ENCODE measurements at places on chromosomes 5 and 9.

DNA sequence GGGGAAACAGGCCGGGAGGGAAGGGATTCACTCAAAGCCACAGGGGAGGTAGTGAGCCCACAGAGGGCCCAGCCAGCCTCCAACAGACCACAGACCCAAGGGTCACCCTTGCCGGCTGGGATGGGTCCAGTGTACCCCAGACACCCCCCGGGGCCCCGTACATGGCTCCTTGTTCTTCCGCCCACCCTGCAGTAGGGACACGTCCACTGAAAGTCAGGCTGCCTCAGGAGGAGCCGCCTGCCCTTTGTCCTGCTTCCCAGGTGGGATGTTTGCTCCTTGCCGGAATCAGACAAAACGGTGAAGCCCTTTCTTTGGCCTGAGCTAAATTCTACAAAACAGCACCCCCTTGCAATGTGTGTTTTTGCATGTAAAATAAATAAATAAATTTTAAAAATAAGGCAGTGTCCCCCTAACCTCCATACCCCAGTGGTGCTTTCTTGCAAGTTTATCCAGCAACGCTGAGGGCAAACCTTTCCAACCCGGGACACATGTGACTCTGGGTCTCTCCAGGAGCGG, 25.8 kb downstream of the LHX3 start:
- DNase-seq = no peak

DNA sequence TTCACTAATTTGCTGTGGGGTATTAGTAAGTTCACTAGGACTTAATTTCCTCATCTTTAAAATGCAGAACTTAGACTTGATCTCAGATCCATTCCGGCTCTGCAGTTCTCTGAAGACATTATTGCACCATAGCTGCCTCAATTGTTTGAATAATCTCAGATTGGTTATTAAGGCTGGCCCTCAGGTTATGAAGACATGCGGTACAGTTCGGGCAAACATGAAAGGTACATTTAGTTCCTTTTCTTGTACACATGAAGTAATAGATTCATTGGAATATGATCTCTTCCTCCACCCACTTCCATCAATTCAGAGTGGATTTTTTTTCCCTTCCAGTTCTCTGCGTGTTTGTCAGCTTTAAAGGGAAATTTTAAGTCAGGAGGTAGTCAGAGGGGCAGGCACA, 28.0 kb downstream of the ATP6V0E1 start:
- no peak for DNase-seq

DNA sequence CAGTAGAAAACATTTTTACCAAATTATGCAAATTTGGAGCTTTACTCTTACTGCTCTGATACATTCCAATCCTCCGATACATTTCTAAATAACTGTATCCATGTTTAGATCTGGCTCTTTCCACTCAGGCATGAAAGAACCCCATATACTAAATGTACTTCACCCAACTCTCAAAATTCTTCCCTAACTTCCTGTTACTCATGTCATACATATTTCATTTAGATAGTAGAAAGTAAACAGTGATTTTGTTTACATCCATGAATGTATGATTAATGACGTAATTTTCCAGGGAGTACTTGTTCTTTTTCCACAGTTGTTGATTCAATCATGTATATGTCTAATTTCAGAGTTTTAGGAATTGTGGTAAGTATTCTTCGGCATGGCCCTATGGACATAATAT, 1426.5 kb upstream of the C9orf72 start:
- no peak for DNase-seq

GRCh38 chr9:104256031-104256695, 162.1 kb downstream of the SMC2 start:
- no peak for DNase-seq

DNA sequence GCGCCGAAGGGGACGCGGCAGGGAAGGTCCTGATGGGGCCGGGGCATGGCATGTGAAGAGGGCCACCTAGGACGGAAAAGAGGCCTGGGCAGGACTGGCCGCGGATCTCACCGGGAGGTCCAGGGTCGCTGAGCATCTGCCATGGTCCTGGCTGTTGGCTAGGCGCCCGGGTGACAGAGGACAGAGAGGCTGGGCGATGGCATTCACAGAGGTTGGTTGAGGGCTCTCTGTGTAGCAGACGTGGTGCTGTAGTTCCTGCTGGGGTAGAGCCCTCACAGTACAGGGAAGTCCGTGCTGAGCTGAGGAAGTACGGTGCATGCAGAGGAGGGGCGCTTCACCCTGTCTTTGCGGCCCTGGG, 427 bp downstream of the PCYOX1L start:
- DNase-seq = no peak

DNA sequence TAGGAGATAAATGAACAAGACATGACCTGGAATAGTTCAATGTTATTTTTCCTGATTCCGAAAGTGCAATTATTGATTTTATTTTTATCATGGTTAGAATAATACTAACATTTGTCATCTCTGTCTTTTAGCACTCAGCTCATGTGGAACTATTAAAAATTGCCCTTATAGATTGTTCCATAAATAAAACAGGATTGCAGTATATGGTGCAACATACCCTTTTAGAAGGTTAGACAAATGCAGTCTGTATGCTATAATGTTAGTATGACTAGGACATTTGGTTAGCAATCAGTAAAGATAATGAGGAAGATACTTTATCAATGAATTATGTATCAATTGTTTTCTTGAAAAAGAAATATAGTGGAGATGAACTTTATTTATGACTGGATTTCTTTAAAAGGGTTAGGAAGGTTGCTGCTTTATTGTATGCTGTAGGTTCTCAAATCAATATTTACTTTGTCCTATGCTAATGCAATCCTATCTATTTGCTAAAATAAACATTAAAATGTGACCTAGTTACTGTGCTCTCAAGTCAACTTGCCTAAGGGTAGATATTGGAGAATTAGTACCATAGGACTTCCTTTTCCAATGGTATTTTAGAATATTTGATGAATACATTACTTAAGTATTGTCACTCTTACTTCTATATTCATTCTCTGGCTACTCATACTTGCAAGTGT, 348.9 kb upstream of the ISL1 start:
- DNase-seq = no peak

DNA sequence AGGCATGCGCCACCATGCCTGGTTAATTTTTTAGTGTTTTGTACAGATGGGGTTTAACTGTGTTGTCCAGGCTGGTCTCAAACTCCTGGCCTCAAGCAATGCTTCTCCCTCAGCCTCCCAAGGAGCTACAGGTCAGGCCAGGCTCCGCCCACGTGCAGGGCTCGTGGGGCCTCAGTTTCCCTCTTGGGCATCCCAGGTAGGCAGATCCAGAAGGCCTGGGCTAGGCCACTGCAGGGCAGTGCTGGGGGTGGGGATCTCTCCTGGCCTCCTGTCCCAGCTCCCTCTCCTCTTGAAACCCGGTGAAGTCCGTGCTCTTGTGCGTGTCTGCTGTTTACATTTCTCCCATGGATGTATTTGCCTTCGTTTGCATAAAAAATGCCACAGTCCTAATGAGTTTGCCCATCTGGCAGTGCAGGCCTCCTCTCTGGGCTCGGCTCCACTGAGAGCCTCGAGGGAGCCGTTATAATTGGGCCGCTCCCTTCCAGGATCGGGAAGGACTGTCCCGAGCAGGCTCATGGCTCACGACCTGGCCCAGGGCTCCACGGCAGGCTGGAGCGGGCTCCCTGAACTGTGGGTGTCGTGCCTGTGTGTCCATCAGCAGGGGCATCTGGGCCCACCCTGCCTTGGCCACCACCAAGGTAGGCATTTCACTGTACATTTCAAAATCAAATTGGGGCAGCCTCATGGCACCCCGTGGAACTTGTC, 52.6 kb upstream of the RUFY1 start:
- no peak for DNase-seq

GRCh38 chr5:40521925-40522324, 157.8 kb upstream of the PTGER4 start:
- DNase-seq = no peak

- DNase-seq = no peak
Observed at GRCh38 chr5:57805732-57806131, 323.1 kb upstream of the ACTBL2 start.

GRCh38 chr5:160260881-160261815, 31.8 kb downstream of the FABP6 start:
- DNase-seq = no peak

DNA sequence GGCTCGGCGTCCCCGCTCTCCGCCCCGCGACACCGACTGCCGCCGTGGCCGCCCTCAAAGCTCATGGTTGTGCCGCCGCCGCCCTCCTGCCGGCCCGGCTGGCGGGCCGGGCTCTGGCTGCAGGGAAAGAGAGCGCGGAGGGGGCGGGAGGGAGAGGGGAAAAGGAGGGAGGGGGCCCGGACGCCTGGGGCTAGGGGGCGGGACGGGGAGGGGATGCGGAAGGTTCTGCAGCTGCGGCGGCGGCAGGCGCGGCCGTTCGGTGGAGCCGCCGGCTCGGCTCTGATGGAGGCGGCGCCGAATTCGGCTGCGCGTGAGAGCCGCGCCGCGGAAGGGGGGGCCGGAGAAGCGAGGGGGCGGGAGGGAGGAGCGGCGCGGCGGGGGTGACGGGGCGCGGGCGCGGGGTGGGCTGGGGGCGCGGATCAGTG, at the start of gene MARCHF11:
Gene MARCHF11 (minus strand): TSS at position 281 of the 425 bp plus-strand sequence. CDS start 216 bp downstream, at position 65.
- DNase-seq = no peak

DNA sequence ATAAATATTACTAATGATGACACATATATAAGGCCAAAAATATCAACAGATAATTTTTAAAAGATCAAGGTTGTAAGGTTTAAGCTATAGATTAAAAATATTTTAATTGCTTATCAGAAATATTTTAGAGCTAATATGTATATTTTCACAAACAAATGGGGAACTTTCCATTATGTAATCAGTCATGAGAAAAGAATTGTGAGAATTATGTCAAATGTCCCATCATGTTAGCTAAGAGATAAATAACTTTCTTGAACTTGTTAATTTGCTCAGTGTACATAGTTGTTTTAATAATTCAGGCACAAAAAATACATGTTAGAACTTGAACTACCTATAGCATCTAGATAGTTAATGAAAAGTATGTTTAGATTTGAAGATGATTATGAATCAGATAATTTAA, 67.7 kb downstream of the SYK start:
- DNase-seq = no peak

- DNase-seq = peak; percentile 35
Observed at GRCh38 chr5:32531885-32532520, 53.4 kb upstream of the SUB1 start.

GRCh38 chr5:176994460-176995121, 12.0 kb downstream of the UIMC1 start:
- no peak for DNase-seq

GRCh38 chr9:113734826-113735225, 141.3 kb upstream of the ZNF618 start:
- DNase-seq = no peak

Data from activated T-cell treated with anti-CD3 and anti-CD28 coated beads for 1 hour (primary cell).